ENCODE measurements at places on chromosomes 3 and 15.

DNA sequence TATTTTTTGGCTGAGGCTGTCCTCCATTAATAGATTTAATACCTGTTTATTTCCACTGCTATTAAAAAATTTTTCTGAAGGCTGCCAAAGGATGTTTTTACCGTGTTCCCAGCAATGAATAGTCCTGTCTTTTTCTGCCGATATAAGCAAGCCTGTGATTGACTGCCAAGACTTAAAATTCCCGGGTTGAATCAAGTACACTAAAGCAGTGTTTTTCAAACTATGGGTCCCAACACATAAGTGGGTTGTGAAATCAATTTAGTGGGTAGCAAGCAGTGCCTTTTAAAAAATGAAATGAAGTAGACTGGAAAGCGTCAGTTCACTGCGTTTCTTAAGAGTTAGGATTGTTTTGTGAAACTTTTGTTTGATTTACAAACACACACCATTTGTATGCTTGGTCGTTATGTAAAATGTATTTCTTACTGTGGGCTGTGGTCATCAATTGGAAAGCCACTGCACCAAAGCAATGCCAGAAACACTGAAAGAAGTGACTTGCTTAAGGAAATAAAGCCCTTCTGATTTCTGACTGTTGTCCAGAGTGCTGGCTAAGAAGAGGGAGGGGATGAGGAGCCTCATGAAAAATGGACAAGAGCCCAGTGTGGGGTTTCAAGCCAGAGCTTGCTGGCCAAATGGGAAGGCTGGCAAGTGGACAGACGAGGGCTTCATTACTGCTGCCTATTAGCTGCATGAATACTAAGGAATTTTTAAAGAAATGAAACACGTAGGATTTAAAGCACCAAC lies 206.0 kb downstream of the THRB start:
- no peak for DNase-seq

GRCh38 chr3:133877221-133877620 lies 18.5 kb downstream of the RAB6B start:
- no peak for DNase-seq

- DNase-seq, result no peak
Observed at GRCh38 chr3:171383206-171384018, 76.8 kb downstream of the TNIK start.

DNA sequence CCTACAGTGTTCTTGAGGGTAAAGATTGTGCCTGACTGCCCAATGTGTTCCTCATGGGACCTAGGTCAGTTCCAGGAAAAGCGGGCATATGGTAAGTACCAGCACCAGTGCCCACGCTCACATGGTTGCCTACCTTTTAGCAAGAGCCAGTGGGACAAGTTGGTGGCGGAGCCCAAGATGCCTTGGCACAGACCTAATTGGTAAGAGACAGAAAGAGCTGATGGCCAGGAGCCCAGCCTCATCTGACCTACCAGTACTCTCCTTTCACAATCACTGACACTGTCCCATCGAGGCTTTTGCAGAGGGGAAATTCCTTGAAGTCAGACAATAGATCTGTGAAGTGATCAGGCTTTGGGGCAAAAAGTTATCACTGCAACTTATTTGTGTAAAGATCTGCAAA lies 98.4 kb upstream of the BCL6 start:
- DNase-seq, result no peak

DNA sequence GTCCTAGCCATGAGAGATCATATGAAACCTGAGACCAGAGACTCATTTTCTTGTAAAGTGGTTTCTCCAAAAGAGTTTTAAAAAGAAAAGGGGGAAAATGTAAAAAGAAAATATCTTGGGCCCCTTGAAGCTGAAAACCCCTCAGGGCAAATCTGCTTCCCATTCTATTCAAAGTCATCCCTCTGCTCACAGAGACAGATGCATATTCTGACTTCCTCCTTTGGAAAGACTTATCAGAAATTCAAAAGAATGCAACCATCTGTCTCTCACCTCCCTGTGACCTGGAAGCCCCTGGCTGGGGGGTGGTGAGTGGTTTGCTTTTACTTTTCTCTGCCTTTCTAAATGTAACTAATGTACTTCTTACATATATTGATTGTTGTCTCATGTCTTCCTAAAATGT lies 1154.8 kb downstream of the NSUN3 start:
- DNase-seq, result no peak

DNA sequence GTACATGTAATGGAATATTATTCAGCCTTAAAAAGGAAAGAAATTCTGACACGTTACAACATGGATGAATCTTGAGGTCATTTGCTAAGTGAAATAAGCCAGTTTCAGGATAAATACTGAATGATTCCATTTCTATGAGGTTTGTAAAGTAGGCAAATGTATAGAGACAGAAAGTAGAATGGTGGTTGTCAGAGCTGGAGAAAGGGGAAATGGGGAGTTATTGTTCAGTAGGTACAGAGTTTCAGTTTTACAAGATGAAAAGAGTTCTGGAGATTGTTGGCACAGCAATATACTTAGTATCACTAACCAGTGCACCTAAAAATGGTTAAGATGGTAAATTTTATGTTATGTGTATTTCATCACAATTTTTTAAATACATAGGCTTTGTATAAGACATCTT lies 60.6 kb downstream of the USP8 start:
- no peak for DNase-seq

DNA sequence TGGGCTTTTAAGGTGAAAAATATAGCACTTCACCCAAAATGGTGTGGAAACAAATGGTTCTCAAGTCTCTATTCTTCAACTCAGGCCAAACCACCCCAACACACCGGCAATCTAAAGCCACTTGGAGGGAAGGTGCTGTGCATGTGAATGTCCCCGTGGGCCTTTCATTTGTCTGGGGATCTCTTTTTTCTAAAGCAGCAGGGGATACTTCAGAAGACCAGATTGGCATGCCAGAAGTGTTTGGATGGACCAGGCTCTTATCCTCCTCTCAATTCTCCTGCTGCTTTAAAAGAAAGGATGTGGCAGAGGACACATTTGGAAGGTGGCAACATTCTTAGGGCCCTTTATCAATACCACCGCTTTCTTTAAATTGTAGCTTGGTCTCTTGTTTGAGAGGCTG lies 193.1 kb downstream of the MEIS2 start:
- no peak for DNase-seq

DNA sequence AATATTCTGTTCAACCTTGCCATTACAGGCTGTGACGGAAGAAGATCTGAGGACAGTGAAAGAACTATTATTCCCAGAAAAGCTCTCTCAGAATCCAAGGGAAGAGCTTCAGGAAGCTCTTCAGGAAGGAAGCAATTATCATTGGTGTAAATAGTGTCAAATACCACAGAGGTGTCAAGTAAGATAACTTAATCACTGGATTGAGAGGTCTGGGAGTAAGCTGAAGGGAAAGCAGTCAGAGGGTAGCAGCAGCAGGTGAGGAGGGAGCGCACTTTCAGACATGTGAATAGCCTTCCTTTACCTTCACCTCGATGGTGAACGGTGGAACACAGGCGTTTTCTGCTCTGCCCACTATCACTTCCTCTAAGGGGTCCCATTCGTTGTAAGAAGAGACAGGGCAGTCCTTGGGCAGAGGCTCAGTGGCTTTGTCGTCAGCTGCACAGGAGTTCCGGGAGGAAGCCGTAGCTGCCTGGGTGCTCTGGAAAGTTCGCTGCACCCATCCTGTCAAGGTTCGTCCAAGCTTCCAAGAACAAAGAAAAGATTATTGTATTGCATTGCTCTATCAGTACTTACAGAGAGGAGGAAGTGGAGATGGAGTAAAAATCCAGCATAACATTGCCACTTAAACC lies 1.9 kb downstream of the GATM start:
- no peak for DNase-seq

- DNase-seq, result no peak
Observed at GRCh38 chr3:114310695-114311094, 16.9 kb downstream of the TIGIT start.

GRCh38 chr3:51434746-51435327 lies 43.8 kb downstream of the RBM15B start:
- peak; percentile 57 for DNase-seq

DNA sequence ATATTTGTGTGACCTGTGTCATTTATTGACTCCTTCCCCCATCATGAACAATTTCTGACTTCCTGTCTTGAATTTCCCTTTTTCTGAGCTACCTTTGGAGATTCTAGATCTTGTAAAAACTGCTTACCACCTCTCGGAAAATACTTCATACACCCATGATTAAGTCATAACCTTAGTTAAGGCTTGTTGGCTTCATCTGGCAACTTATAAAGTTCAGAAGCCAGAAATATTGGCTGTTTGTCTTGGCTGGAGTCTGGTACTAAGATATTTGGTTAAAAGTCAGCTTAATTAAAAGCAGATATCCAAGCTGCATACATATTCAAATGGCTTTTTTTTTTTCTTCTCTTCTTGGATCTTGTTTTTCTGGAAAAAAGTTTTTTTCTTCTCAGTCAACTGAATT lies 37.3 kb upstream of the B3GALNT1 start:
- no peak for DNase-seq

GRCh38 chr3:177561769-177562392 lies 364.6 kb upstream of the TBL1XR1 start:
- DNase-seq, result no peak

GRCh38 chr15:46778876-46779275 lies 938.4 kb upstream of the SEMA6D start:
- no peak for DNase-seq

GRCh38 chr3:59559721-59560435 lies 510.1 kb upstream of the CFAP20DC start:
- DNase-seq, result no peak

DNA sequence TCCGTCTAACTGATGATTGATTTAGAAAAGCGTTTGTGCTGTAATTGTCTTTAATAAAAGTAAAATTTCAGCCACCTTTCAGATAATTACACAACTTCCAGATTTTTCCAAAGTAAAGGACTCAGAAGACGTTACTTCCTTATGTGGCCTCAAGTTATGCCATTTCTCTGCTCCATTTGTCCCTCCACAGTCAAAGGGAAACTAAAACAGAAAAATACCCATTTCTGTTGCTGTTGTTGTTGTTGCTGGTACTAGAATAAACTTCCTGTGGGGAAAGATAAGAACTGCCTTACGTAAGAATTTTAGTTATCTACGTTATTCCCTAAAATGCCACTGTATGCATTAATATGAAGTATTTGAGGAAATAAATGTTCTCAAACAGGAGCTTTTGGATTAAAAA lies 153.9 kb downstream of the P3H2 start:
- no peak for DNase-seq

- DNase-seq, result no peak
Observed at GRCh38 chr3:196053487-196053886, 28.4 kb downstream of the TFRC start.

DNA sequence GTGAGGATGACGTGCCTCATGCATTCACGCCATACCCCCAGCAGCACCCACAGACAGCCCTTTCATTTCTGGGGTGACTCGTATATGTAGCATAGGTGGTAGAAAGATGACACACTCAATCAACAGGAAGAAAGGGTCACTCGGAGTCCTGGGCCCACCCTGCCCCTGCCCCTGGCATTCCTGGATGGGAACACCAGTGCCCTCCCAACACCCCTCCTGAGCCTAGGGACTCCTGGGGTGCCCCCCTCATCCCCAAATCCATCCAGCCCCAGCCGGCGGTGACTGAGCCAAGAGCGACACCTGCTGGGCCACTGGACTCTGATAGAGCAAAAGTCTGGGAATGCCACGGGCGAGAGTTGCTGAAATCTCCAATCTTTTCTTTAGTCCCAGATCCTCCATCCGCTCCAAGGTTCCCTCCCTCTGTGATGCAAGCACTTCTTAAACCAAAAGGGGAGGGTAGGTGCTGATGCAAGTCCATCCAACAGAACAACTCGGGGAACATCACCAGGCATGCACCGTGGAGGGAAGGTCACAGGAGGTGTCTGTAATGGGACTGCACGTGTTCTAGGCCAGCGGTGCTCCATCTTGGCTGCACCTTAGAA lies 31.1 kb downstream of the ACAN start:
- DNase-seq, result no peak

DNA sequence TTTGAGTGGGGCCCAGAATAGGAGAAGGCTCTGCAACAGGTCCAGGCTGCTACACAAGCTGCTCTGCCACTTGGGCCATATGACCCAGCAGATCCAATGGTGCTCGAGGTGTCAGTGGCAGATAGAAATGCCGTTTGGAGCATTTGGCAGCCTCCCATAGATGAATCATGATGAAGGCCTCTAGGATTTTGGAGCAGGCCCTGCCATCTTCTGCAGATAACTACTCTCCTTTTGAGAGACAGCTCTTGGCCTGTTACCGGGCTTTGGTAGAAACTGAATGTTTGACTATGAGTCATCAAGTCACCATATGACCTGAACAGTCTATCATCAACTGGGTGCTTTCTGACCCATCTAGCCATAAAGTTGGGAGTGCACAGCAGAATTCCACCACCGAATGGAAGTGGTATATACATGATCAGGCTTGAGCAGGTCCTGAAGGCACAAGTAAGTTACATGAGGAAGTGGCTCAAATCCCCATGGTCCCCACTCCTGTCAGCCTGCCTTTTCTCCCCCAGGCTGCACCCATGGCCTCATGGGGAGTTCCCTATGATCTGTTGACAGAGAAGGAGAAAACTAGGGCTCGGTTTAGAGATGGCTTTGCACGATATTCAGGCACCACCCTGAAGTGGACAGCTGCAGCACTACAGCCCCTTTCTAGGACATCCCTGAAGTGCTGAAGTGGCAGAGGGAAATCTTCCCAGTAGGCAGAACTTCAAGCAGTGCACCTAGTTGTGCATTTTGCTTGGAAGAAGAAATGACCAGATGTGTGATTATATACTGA lies 971.4 kb downstream of the MCTP2 start:
- no peak for DNase-seq

DNA sequence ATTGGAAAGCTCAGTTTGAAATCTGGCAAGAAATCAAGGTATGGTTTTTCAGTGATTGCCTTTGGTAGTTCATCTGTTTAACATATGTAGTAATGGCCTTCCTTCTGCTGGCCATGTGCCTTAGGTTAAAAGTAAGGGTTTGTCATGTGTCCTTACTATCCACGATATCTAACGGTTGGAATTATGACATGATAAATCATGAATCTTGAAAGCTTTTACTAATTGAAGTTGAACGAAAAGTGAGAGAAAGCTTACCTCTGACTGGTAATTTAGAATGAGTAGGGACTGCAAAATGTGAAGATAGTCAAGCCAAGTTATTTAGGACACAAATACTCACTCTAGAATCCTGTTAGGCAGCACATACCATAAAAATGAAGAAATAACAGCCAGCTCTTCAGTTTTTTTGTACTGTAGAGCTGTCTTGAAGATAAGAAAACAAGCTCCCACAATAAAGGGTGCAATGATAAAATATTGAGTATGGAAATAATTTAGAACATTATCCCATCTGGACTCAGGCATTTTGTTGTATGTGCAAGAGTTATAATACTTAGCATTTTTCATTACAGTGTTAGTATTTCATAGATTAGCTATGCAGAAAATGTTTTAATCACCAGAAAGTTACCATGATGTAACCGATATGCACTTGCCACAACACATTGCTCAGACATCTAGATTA lies 303.4 kb downstream of the ZNF385D start:
- DNase-seq, result no peak

- peak; percentile 60 for DNase-seq
Observed at GRCh38 chr3:138347960-138348753, at the start of gene MRAS. TSS of gene MRAS (plus strand) at chr3:138348579. CDS start at chr3:138372884, 24,305 bp downstream.

GRCh38 chr3:149415484-149415883 lies 38.0 kb upstream of the TM4SF1 start:
- no peak for DNase-seq

- DNase-seq, result no peak
Observed at GRCh38 chr3:12300137-12300536, 11.3 kb downstream of the PPARG start.
